ENCODE measurements at places on chromosomes 11 and 22. TPM values are rescaled to one million over a fixed set of nuclear protein-coding genes. Genes with fewer than 3 reads are reported as not detected.
A peak's percentile ranks its signal among the peaks of the same experiment; 100 is the strongest.

DNA sequence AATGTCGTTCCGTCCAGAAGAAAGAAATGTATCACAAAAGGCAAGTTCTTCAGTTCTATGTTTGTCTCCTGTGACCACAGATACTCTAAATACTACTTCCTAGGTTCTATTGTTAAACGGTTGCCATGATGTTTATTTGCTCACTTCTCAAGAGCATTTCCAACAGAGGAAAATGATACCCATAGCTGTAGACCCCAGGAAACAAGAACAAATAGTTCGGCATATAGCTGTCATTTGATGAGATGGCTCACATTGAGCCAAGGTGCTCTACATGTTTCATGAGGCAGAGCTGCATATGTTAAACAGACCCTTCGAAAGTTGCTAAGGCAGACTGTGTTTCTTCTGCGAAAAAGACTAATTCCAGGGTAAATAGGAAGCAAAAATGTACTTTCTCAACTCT is 15.4 kb upstream of the ANGPTL5 start:
- DNase-seq, result no peak
- no peak overlapping the region for H3K4me3 ChIP-seq
- no peaks in the 10 kb centered on the region for H3K27me3 ChIP-seq
- no peak overlapping the region for H3K27ac ChIP-seq

GRCh38 chr11:45431046-45432018 is 145.2 kb upstream of the SYT13 start:
- no peaks in the 10 kb centered on the region for H3K36me3 ChIP-seq
- H3K27ac ChIP-seq, result no peak overlapping the region
- DNase-seq, result no peak
- no peak overlapping the region for H3K4me3 ChIP-seq
- no peaks in the 10 kb centered on the region for H3K4me1 ChIP-seq

The CABP7 gene
- total RNA-seq, result not detected

GRCh38 chr11:29200791-29201562 is 815.9 kb downstream of the KCNA4 start:
- DNase-seq, result no peak
- no peak overlapping the region for H3K27ac ChIP-seq
- no peaks in the 10 kb centered on the region for H3K27me3 ChIP-seq
- H3K4me3 ChIP-seq, result no peak overlapping the region

The ESAM gene
- total RNA-seq, result 3.0 TPM

- no peak overlapping the region for H3K4me3 ChIP-seq
- H3K36me3 ChIP-seq, result no peaks in the 10 kb centered on the region
- no peak overlapping the region for H3K27ac ChIP-seq
- peaks cover 22% of the 10 kb centered on the region for H3K27me3 ChIP-seq
- no peak for DNase-seq
Measured at GRCh38 chr11:120723751-120724150, 212.2 kb downstream of the GRIK4 start.

- H3K36me3 ChIP-seq, result no peaks in the 10 kb centered on the region
- peaks cover 10% of the 10 kb centered on the region for H3K27me3 ChIP-seq
- H3K27ac ChIP-seq, result peak overlapping the region; percentile 99
- H3K4me1 ChIP-seq, result peaks cover 33% of the 10 kb centered on the region
- H3K4me3 ChIP-seq, result peak overlapping the region; percentile 89
Measured at GRCh38 chr11:95923439-95923727, 524 bp downstream of the MTMR2 start.

The RPS19BP1 gene
- 78.2 TPM for total RNA-seq

GRCh38 chr22:42273855-42274451 is 3.5 kb upstream of the TCF20 start:
- H3K36me3 ChIP-seq, result no peaks in the 10 kb centered on the region
- no peak overlapping the region for H3K27ac ChIP-seq
- H3K4me1 ChIP-seq, result peaks cover 6% of the 10 kb centered on the region
- no peak for DNase-seq
- peak overlapping the region; percentile 18 for H3K4me3 ChIP-seq

DNA sequence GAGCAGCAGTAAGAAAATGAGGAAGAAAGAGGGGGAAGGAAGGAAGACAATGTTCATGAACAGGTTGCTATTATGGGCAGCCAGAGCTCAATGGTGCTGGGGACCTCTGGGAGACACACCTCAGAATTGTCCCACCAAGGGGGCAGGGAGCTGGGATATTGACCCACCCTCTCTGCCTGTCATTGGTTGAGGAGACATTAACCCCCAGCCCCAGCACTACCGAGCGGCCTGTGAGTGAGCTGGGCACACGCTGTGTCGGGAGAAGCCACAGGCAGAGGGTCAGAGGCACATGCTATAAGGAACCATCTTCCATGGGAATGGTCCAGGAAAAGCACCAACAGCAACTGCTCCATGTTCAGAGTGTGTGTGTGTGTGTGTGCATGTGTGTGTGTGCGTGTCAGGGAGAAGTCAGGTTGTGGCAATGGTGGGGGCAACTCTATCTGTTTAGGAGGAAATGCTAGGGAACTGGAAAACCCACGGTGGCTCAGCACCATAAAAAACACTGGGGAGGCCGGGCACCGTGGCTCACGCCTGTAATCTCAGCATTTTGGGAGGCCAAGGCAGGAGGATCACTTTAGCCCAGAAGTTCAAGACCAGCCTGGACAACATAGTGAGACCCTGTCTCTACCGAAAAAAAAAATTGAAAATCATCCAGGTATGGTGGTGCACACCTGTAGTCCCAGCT is 49.2 kb downstream of the CD6 start:
- H3K27ac ChIP-seq, result peak overlapping the region; percentile 97
- no peaks in the 10 kb centered on the region for H3K27me3 ChIP-seq
- H3K4me3 ChIP-seq, result peak overlapping the region; percentile 78
- H3K36me3 ChIP-seq, result peaks cover 6% of the 10 kb centered on the region

GRCh38 chr11:125846188-125846587 is 13.1 kb downstream of the PATE4 start:
- H3K4me3 ChIP-seq, result no peak overlapping the region
- peaks cover 11% of the 10 kb centered on the region for H3K27me3 ChIP-seq
- H3K36me3 ChIP-seq, result peaks cover 2% of the 10 kb centered on the region
- no peak for DNase-seq

- no peak overlapping the region for H3K4me3 ChIP-seq
- no peaks in the 10 kb centered on the region for H3K4me1 ChIP-seq
- H3K27me3 ChIP-seq, result no peaks in the 10 kb centered on the region
- DNase-seq, result no peak
- H3K36me3 ChIP-seq, result no peaks in the 10 kb centered on the region
Measured at GRCh38 chr11:131073167-131073566, 156.9 kb upstream of the SNX19 start.

The PKNOX2 gene
- not detected for total RNA-seq

DNA sequence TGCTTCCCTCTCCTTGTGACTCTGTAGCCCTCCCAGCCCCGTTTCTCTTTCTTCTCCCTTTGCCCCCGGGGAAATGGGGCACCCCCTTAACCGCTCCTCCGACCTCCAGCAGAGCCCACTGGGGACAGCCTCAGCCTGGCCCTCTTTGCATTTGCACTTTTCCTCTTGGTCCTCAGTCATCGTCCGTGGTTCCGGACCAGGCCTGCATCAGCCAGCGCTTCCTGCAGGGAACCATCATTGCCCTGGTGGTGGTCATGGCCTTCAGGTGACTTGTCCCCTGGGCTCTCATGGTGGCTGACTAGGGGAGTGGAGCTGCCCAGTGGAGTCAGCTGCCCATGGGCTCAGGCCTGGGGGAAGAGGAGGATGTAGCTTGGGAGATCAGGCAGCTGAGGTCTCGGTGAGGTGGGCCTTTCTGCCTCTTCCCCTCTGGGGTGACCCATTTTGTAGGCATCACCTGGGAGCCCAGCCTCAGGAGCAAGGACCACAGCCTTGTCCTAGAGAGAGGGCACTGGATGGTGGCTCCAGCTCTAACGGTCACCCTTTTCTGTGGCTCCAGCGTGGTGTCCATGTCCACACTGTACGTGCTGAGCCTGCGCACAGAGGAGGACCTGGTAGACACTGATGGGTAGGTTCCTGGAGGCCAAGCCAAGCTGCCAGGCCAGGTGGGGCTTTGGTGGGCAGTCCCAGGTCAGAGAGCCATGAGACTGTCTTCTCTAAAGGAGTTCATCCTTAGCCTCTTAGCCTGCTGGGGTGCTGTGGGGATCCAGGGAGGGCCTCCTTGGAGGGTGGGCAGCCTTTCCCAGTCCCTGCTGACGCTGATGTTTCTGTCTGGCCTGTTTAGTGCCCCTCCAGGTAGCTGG is 12.5 kb downstream of the TMEM258 start:
- peaks cover 9% of the 10 kb centered on the region for H3K27me3 ChIP-seq
- H3K36me3 ChIP-seq, result peaks cover 8% of the 10 kb centered on the region
- no peak overlapping the region for H3K4me3 ChIP-seq
- H3K27ac ChIP-seq, result no peak overlapping the region
- DNase-seq, result no peak

The CDKN1C gene
- total RNA-seq, result 3.6 TPM

GRCh38 chr11:134802116-134802515 is 390.1 kb upstream of the B3GAT1 start:
- no peak overlapping the region for H3K27ac ChIP-seq
- no peak overlapping the region for H3K4me3 ChIP-seq
- no peaks in the 10 kb centered on the region for H3K36me3 ChIP-seq
- peaks cover 1% of the 10 kb centered on the region for H3K4me1 ChIP-seq

DNA sequence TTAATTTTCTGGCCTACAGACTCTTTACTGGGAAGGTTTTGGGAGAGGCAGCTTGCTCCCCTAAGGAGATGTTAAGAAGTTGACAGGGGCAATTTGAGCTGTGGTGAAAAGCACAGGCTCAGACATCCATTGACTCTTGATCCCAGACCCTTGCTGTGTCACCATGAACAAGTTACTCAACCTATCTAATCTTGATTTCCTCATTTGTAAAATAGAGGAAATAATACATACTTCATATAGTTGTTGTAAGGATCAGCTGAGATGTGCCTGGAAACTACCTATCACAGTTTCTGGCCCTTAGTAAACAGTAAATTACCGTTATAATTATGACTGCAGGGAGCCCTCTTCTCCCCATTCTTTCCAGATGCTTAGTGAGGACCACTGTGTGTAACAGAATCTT is 16.6 kb upstream of the SCGB1D4 start:
- no peak overlapping the region for H3K27ac ChIP-seq
- no peaks in the 10 kb centered on the region for H3K36me3 ChIP-seq
- H3K4me1 ChIP-seq, result peaks cover 16% of the 10 kb centered on the region
- peaks cover 27% of the 10 kb centered on the region for H3K27me3 ChIP-seq
- no peak overlapping the region for H3K4me3 ChIP-seq
- DNase-seq, result no peak

- no peak overlapping the region for H3K4me3 ChIP-seq
- H3K27me3 ChIP-seq, result no peaks in the 10 kb centered on the region
- peaks cover 12% of the 10 kb centered on the region for H3K36me3 ChIP-seq
- H3K27ac ChIP-seq, result no peak overlapping the region
- DNase-seq, result no peak
Measured at GRCh38 chr11:120462825-120463224, 48.7 kb upstream of the GRIK4 start.

- H3K4me1 ChIP-seq, result no peaks in the 10 kb centered on the region
- peaks cover 7% of the 10 kb centered on the region for H3K27me3 ChIP-seq
- H3K4me3 ChIP-seq, result no peak overlapping the region
- no peak for DNase-seq
- H3K27ac ChIP-seq, result no peak overlapping the region
Measured at GRCh38 chr11:87970762-87971161, 204.5 kb downstream of the RAB38 start.

DNA sequence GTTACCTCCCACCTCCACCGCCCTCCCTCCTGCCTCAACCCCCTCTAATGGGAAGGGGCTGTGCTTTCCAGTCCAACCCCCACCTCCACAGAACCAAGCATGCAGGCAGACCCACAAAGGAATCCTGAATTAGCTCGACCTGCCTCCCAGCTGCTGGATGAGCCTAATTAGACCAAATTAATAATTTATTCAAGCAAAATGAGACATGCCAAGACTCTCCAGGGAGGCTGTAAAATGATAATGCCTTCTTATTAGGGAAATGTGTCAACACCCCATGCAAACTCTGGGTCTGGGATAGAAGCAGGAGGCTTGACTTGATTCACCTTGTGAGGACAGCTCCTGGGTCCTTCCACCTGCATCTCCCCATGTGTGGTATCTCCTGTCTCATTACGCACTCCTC is 59.4 kb upstream of the HMGXB4 start:
- H3K36me3 ChIP-seq, result no peaks in the 10 kb centered on the region
- H3K27me3 ChIP-seq, result peaks cover 20% of the 10 kb centered on the region
- H3K4me1 ChIP-seq, result no peaks in the 10 kb centered on the region
- H3K27ac ChIP-seq, result no peak overlapping the region
- no peak for DNase-seq

DNA sequence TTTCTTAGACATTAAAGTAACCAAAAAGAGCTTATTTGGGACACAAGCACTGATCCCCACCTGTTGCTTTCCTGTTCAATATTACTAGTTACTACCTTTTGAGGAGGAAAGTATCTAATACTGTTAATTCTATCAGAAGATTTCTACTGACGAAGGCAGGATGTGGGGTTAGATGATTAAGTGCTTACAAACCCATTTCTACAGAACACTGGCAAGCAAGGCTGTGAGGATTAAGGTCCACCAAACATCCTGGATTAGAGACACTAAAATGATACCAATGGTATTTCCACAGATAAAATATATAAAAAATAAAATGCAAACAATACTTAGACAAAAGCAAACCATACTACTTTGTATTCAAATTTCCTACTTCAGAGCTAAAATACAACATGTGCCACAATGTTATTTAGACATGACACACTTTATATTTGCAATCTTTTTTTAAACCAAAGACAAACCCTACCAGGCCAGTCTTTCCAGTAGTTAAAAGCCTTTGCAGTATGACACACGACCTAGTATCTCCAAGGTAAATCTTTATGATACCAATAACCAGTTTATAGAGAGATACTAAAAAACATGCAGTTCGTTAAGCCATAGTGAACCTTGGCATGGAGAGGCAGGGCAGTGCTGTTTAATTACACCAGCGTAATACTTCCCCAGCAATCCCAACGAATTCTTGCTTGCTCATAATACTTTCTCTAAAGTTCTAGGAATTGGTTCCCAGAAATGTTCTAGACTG is 71.2 kb upstream of the TP53AIP1 start:
- no peak overlapping the region for H3K27ac ChIP-seq
- no peak overlapping the region for H3K4me3 ChIP-seq
- DNase-seq, result no peak
- H3K36me3 ChIP-seq, result no peaks in the 10 kb centered on the region
- no peaks in the 10 kb centered on the region for H3K27me3 ChIP-seq
- no peaks in the 10 kb centered on the region for H3K4me1 ChIP-seq

DNA sequence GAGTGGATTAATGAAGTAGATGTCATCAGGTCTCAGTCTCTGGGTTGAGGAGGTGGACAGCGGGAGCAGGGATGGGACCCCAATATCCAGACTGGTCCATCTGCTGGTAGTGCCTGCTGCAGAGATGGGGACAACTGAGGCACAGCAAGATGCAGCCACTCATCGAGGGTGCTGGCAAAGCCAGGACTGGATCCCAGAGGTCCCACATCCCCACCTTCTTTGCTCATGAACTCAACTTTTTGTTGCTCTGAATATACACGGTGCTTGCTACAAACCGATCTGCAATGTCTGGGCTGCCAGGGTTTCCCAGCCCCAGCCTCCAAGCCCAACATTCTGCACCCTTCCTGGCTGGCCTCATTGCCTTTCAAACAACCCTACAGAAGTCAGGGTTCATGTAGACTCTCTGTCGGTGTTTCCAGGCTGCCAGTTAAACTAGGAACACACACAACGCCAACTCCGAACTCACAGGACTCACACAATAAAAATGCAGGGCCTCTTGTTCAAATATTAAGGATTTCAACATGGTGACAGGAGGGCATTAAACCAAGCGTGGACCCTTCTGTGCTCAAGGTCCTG is 168.2 kb downstream of the MN1 start:
- DNase-seq, result no peak
- H3K4me1 ChIP-seq, result no peaks in the 10 kb centered on the region
- H3K36me3 ChIP-seq, result no peaks in the 10 kb centered on the region
- no peak overlapping the region for H3K27ac ChIP-seq
- H3K27me3 ChIP-seq, result peaks cover 25% of the 10 kb centered on the region
- H3K4me3 ChIP-seq, result no peak overlapping the region

The CELSR1 gene
- 1.2 TPM for total RNA-seq

Measured in naive thymus-derived CD8-positive, alpha-beta T cell (primary cell).